AG09319 (cell line): ENCODE measurements at places on chromosomes 4 and X.

GRCh38 chrX:105565856-105566255 lies 256.5 kb upstream of the NRK start:
- DNase-seq: no peak

GRCh38 chr4:79563219-79563618 lies 155.2 kb upstream of the GK2 start:
- DNase-seq: no peak

DNA sequence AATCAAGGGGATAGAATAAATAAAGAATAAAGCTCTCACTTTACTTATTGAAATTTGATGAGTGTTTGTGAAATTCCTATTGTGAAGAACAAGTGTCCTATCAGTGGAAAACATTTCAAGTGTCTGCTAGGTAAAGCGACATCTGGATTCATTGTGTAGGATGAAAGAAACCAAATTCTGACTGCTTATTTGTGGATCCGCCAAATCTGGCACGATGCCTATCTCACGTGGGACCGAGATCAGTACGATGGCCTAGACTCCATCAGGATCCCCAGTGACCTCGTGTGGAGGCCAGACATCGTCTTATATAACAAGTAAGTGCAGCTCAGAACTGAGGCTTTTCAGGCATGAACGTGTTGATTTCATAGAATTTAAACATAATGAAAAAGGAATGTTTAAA lies 1.9 kb downstream of the CHRNA9 start:
- DNase-seq: no peak

GRCh38 chr4:136121426-136121825 lies 1410.9 kb downstream of the PCDH18 start:
- no peak for DNase-seq

GRCh38 chrX:56281789-56282188 lies 49.6 kb downstream of the KLF8 start:
- no peak for DNase-seq

GRCh38 chr4:105641845-105642244 lies 66.6 kb downstream of the INTS12 start:
- DNase-seq: no peak

DNA sequence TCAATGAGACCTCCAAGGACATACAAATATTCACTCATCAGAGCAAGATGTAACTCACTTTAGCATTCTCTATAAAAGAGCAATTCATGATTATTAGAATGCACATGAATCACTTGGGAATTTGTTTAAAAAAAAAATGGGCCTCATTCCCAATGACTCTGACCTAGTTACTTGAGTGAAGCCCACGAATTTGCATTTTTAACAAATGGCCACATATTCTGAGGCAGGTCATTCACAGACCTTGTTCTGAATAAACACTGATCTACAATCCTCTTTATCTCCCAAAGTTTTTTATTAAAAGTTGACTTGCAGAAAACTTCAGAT lies 255.1 kb upstream of the VEGFC start:
- DNase-seq: no peak

DNA sequence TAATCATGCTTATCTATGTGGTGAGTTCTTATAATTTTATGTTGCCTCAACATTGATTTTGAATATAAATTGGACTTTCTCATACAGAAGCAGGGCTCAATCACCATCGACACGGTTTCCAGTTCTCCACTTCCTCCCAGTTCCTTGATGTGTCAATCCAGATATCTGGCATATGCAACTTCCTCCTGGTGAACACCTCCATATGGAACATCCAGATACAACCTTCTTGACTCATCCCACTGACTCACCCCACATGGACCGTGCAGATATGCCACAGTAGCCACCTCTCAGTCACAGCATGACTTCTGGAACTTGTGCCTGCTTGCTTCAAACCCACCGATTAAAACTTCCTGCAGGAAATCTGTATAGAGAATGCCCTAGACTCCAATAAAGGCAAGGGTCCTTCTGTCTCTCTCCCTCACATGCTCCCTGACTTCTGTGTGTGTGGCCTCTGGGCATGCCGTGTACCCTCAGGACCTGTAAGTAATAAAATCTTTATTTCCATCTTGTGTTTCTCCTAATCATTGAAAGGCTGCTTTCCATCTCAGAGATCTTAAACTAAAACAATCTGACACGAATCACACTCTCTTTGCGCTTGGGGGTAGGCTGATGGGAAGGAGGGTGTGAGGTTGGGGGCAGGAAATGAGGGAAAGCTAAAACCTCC lies 67.0 kb downstream of the HTRA3 start:
- DNase-seq: no peak

GRCh38 chrX:120238933-120239332 lies 11.7 kb upstream of the ZBTB33 start:
- no peak for DNase-seq

GRCh38 chrX:1394731-1395501 lies 3.0 kb upstream of the SLC25A6 start:
- no peak for DNase-seq

DNA sequence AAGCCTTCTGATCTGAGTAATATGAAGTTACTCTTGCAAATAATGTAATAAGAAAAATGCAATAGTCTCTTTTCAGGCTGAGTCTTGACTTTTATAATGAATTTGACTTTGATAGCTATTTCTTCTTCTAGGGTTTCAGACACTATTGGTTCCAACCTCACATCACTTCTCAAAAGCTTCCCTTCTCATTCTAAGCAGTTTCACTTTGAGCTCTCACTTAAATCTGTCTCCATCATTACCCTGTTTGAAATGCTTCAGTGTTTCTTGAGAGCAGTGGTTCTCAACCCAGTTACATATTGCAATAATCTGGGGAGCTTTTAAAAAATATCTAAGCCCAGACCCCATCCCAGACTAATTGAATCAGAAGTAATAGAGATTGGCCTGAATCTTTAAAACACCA lies 40.5 kb upstream of the BMP2K start:
- DNase-seq: no peak

- DNase-seq: no peak
These were observed 33.8 kb upstream of the TRIM2 start for GRCh38 chr4:153170407-153170806.

- DNase-seq: no peak
These were observed 336.5 kb downstream of the DMD start for GRCh38 chrX:32874839-32875238.

DNA sequence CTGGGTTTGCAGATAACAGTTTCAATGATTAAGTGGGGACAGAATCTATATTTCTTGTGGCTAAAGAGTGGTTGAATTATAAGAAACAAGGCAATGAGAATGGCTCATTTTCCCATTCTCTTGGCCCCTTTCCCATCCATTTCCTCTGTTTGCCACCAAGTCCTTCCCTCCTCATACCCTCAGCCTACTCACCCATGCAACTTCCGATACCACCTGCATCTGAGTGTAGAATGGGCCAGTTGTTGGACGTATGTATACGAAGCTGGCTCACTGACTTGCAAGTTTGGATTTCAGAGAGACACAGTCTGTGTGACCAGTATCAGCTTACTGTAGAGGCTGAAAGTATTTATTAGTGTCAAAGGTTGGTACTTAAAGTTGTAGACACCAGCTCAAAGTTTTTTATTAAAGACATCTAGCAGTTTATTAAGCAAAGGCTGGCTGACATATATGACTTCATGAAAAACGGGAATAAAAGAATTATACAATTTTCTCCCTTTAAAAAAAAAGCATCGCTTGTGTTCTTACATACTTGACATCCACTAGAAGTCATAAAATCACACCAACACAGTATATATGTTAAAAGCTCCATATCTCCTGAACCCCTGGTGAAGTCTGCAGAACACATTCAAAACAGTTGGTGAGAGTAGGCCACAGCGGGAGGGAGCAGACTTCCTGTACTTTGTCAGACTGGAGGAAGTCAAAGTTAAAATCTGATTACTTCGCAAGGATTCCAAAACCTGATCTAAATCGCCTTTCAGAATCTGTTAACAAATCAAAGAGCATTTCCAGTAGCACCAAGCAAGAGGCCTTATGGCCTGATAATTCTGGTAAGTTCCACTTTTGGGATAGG lies 22.4 kb upstream of the STIM2 start:
- no peak for DNase-seq

GRCh38 chr4:44494810-44495701 lies 46.4 kb upstream of the KCTD8 start:
- no peak for DNase-seq

DNA sequence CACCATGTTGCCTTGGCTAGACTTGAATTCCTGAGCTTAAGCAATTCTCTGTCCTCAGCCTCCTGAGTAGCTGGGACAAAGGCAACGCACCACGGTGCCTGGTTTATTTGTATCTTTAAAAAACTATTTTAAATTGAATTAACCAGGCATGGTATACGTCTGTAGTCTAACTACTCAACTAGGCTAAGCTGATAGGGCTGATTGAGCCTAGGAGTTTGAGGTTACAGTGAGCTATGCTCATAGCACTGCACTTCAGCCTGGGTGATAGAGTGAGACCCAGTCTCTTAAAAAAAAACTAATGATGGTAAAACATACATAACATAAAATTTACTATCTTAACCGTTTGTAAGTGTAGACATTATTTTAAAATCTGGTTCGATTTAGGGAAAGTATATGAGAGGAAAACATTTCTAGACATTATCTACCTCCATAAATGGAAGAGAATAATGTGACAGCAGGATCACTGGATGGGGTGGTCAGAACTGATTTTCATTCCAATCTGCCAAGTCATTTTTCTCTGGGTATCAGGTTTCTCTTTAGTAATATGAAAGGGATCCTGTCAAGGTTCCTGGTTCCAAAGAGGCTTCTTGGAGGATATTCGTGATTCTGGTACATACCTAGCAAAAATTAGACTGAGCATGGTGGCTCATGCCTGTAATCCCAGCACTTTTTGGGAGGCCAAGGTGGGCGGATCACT lies 8.7 kb upstream of the ITGB1BP2 start:
- DNase-seq: no peak

DNA sequence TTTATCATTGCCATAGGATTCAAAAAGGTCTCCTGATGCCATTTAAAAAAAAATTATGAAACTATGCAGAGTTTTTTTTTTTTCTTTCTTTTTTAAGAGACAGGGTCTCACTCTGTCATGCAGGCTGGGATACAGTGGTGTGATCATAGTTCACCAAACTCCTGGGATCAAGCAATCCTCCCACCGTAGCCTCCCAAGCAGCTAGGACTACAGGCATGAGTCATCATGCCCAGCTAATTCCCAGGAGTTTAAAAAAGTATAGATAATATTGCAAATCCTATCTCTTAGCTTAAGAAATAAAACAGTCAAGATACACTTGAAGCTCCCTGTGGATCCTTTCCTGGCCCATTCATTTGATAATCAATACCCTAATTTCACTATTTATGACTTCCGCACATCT lies 58.6 kb upstream of the PRSS48 start:
- no peak for DNase-seq

DNA sequence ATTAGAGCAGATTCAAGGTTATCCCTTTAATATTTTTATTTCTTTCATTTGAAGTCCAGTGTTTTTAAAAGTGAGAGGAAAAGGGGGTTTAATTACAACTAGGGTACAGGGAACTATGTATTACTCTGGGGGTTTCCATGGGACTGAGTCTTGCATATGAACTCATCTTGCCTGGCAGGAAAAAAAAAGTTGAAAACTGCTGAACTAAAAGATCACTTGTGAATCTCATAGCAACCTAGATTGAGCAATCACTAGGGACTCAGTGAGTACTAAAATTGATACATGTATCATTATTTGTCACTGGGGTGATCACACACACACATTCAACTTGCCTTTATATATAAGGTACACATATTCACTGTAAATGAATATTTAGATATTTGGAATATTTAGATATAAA lies 180.7 kb upstream of the SFRP2 start:
- no peak for DNase-seq

GRCh38 chrX:2284601-2285000 lies 216.2 kb downstream of the DHRSX start:
- no peak for DNase-seq

- DNase-seq: no peak
These were observed 57.3 kb upstream of the BCOR start for GRCh38 chrX:40154853-40155588.

GRCh38 chr4:151743894-151744293 lies 16.9 kb downstream of the GATB start:
- DNase-seq: no peak
